ENCODE measurements at places on chromosomes 13 and 19.

- no peak for DNase-seq
Observed at GRCh38 chr13:42396501-42396900, 124.5 kb downstream of the AKAP11 start.

DNA sequence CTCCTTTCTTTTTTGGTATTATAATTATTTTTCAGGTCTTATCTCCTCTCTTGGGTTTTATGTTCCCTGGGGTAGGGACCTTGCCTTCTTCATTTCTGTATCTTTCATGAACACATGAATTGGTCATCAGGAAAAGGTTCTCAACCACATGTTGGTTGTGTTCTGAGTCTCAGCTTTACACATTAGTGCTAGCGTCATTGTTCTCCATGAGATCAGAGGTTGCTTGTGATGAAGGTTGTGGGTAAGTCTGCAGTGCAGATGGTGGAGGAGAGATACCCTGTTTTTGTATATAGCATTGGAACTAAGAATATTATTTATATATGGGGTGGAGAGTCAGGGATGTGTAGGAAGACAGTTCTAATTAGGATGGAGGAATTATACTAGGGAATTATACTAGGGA, 24.5 kb upstream of the CEACAM8 start:
- DNase-seq: no peak

DNA sequence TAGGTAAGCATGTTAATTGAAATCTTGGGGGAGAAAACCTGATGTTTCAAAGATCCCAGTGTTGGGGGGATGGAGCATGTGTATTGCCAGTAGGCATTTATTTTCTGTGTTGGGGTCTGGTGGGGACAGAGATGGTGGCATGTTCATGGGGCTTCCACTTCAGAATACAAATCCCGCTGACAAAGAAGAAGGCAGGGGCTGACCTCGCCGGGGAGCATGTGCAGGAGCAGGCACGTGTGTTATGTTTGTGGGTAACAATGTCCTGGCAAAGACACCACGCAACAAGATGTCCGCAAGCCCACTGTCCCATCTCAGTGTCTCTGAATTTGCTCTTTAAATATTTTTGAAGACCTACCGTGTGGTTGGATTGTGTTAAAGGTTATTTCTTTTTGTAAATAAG, 164.5 kb downstream of the TEX29 start:
- DNase-seq: no peak

GRCh38 chr19:35199481-35199880, 29.1 kb downstream of the FAM187B start:
- DNase-seq: no peak

DNA sequence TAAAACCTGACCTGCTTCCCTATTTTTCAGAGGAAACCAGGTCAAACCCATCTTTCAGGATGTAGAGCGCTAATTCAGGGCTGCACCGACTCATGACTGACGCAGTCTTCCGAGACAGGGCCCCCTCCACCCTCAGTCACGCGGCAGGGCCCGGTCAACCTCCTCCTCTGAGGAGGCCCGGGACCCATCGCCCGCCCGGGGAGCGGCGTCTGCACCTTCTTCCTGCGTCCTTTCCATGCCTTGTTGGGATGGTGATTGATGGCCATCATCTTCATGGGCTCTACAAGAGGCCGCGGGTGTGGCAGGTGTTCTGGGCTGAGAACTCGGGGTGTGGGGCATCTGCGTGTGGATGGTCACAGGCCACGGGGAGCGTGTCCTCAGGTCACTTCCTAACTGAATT, 26.0 kb downstream of the GRTP1 start:
- DNase-seq: no peak

DNA sequence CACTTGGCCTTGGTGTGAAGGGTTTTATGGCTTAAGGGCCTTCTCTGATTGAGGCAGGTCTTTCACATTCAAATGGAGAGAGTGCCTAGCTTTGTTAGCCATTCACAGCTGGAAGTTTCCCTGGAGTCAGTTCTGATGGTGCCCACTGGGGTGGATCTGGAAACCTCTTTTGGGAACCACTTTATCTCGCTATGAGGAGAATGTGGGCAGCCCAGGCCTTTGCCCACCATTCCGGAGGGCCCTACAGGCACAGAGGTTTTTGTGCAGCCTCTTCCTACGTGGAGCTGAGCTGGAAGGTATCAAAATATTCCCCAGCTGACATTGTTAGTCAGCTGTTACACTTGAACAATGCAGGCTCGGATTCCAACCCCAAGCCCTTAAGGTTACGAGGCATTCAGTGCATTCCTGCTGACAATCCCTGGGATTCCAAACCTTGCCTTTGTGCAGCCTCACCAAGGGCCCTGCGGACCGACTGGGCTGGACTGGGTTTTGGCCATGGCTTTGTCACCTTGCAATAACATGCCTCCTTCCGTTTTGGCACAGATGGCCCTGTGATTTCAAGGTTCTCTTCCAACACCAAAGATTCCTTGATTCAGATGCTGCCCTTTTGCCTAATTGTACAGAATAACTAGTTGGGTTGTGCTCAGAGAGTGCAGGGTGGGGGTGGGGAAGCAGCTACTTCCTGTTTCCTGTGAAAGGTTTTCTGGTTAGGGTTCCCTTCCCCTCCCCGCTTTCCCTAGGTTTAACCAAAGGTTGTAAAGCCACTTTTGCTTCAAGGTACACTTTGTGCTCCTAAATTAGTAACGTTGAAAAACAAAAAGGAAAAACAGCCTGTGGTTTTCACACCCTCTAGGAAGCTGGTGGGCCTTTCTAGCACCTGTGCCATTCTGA, 27.0 kb downstream of the SAE1 start:
- DNase-seq: peak; percentile 76

- no peak for DNase-seq
Observed at GRCh38 chr13:22925881-22926747, 254.7 kb upstream of the SGCG start.

DNA sequence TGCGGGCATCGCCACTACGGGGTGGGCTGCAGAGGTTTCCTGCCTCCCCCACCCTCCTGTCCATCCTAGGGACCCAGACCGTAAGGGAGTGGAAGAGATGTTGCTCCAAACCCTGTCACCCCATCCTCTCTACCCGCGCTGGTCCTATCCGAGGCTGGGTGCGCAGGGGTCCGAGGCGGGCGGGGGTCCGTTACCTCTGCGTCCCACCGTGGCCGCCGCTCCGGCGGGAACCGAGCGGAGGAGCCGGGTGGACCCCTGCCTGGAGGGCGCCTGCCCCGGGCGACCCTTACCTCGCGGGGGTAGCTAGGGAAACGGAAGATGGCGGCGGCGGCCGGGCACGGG, at the start of gene DGKH:
DGKH (plus strand) TSS at position 307 of the 342 bp plus-strand sequence. CDS start 126 bp downstream, outside the sequence.
- no peak for DNase-seq

- peak; percentile 85 for DNase-seq
Observed at GRCh38 chr13:21434588-21434987, 24.5 kb downstream of the ZDHHC20 start.

- no peak for DNase-seq
Observed at GRCh38 chr13:19185865-19186645, 4.4 kb upstream of the TUBA3C start.

GRCh38 chr19:50512112-50512998, 1.4 kb downstream of the ASPDH start:
- DNase-seq: no peak

DNA sequence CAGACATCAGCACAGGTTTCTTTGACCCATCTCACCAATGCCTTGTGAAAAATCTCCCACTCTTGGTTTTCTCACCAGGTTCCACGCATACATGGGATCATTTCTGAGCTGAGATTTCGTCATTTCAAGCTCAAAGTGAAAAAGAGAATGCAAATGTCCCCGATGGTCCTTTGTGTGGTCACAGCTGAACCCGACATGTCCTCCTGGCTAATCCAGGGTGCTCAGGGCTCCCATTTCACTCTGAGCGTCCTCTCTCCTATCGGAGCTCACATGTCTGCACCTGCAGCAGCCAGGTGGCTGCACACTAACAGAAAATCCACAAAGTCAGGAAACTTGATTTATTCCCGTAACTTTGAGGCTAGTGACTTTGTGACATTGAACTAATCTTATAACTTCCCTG, 9.3 kb upstream of the CEACAM3 start:
- no peak for DNase-seq

- DNase-seq: no peak
Observed at GRCh38 chr13:77477299-77477848, 58.1 kb upstream of the SCEL start.

- no peak for DNase-seq
Observed at GRCh38 chr19:15974856-15975255, 26.0 kb downstream of the OR10H4 start.

GRCh38 chr19:12628040-12629022, 17.6 kb downstream of the ZNF791 start:
- peak; percentile 40 for DNase-seq

DNA sequence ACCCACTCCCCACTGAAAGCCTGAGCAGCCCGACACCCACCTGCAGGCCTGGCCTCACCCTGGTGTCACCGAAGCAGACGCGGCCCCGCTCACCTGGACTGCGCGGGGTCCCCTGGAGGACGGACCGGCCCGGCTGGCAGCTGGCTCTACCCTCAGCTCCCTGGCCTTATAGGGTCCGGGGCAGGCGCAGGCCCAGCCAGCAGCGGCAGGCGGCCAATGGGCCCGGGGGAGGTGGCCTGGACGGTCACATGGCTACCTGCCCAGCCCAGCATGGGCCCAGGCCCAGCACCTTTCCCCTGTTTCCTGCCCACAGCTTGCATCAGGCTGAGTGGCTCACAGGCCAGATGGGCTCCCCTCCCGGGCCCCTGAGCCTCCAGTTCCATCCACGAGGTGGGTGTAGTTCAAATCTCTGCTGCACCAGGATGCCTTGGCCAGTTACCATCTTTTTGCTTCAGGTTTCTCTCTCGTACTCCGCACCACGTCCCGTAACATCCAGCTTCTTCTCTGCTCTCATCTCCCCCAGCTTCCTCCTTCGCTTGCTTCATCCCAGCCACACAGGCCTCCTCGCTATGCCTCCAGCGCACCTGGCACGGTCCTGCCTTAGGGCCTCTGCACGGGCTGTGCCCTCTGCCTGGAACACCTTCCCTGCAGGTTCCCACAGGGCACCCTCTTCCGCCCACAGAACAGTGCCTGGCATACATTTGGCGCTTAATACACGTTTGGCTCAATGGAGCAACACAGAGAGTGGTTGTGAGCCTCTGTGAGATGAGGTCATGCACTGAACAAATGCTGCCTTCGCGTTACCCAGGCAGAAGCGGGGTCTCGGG, at the start of gene PLIN4:
PLIN4 (minus strand) TSS at position 142 of the 827 bp plus-strand sequence. CDS start 214 bp downstream, outside the sequence.
- DNase-seq: no peak

Data from MV-4-11 (cell line).